ENCODE measurements at places on chromosomes 4 and X. TPM values are rescaled to one million over a fixed set of nuclear protein-coding genes. Genes with fewer than 3 reads are reported as not detected.

DNA sequence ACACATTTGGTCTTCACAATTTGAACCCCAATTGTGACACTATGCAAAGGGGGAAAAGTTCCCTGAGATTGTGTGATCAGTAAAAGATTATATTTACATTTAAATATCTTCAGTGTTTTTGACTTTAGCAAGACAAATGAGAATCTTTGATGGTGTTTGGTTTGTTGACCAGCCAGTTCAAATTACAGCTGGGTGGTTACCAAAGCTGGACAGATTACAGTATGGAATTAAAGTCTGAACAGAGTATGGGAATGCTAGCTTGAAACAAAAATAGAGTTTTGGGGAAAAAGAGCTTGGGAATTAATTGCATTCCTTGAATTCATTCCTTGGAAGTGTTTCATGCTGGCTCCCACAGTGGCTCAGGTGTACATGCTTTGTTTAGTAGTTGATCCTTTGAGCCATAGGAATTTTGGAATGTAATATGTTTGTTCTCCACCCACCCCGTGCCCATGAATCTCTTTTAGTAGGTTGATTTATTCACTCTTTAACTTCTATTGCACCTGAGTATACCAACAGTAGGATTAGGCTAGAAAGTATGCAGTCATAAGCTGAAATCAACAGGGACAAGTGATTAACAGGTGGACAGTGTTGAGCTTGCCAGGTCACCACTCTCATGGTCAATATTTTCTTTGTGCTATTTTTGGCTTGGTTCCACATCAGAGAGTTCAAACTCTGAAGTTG lies 81.1 kb upstream of the HELT start:
- H3K4me3 ChIP-seq, result no peak overlapping the region
- no peak overlapping the region for H3K27ac ChIP-seq
- H3K27me3 ChIP-seq, result no peaks in the 10 kb centered on the region
- no peaks in the 10 kb centered on the region for H3K4me1 ChIP-seq
- no peak for DNase-seq

TMSB15C gene
- 5.8 TPM for total RNA-seq

LANCL3 gene
- total RNA-seq, result not detected

- no peaks in the 10 kb centered on the region for H3K27me3 ChIP-seq
- no peaks in the 10 kb centered on the region for H3K4me1 ChIP-seq
- no peaks in the 10 kb centered on the region for H3K36me3 ChIP-seq
- no peak overlapping the region for H3K27ac ChIP-seq
- no peak overlapping the region for H3K4me3 ChIP-seq
- peak; percentile 6 for DNase-seq
Observed at GRCh38 chr4:18366892-18367291, 345.3 kb upstream of the LCORL start.

TCEAL9 gene
- total RNA-seq, result 94.4 TPM

SERPINA7 gene
- not detected for total RNA-seq

GRCh38 chr4:149676076-149676475 lies 139.6 kb downstream of the IQCM start:
- no peaks in the 10 kb centered on the region for H3K27me3 ChIP-seq
- no peak overlapping the region for H3K4me3 ChIP-seq
- no peak for DNase-seq
- no peak overlapping the region for H3K27ac ChIP-seq

GRCh38 chrX:77014377-77015372 lies 432.5 kb upstream of the FGF16 start:
- H3K4me1 ChIP-seq, result no peaks in the 10 kb centered on the region
- no peak overlapping the region for H3K4me3 ChIP-seq

All from IMR-90 (cell line).